Kasumi-1 (cell line): ENCODE measurements at places on chromosomes 7 and 10.

GRCh38 chr7:4764402-4765007 lies 10.9 kb upstream of the AP5Z1 start:
- DNase-seq = no peak

- DNase-seq = no peak
Observed at GRCh38 chr7:116277070-116277469, 66.7 kb downstream of the TES start.

DNA sequence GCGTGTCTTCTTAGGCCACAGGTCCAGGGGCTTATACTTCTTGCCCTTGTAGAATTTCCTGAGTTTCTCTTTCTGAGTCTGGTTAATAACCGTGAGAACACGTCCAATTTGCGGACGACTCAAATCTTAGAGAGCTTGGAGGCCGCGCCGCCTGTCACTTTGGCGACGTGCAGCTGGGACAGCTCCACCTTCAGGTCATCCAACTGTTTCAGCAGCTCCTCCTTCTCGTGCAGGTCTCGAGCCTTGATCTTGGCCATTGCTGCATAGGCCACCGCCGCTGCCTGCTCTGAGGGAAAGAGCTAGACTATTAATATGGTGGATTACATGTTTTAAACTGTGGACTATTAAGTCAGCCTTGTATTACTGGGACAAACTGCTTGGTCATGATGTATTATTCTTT lies 26.9 kb downstream of the EVX1 start:
- no peak for DNase-seq

GRCh38 chr10:133357285-133358161 lies at the start of gene FUOM:
Gene FUOM, minus strand, starts transcription at chr10:133358019. Its CDS starts 12 bp downstream, at chr10:133358007.
- peak; percentile 91 for DNase-seq

DNA sequence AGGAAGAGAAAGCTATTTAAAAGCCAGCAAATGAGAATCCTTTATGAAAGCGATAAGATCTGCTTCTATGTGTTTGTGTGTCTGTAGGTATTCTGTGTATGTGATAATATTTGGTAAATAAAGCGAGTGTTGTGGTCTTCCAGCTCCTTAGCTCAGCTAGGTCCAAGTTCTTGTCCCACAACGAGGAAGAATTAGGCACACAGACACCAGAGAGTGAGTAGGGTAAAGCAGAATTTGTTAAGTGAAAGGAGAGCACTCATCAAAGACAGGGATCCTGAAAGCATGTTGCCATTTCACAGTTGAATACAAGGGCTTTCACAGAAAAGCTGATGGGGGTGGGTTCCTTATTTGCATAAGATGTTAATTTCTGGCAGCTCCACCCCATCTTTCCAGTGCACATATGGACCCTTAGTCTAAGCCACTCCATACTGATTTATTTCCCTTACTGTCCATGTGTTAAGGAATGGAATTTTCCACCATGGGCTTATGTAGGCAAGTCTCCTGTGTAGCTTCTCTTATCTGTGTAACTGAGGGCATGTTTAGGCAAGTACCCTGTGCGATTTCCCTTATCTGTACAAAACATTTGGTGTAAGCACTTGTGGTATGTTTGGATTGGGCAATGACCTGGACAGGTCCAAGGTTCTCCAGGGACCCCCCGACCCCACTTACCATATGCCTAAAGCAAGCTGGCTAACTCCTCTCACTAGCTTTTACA lies 165.9 kb upstream of the VIPR2 start:
- no peak for DNase-seq

DNA sequence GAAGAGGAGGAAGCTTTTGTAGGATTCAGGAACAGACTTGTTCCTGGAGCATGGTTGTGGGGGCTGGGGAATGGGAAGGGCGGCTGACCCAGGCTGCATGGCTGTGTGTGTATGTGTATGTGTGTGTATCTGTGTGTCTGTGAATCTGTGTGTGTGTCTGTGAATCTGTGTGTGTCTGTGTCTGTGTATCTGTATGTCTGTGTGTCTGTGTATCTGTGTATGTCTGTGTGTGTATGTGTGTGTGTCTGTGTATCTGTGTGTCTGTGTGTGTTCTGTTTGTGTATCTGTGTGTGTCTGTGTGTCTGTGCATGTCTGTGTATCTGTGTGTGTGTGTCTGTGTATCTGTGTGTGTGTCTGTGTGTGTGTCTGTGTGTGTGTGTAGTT lies 6.6 kb upstream of the STX1A start:
- DNase-seq = no peak
